ENCODE measurements at places on chromosomes 16 and 17. TPM values are rescaled to one million over a fixed set of nuclear protein-coding genes. Genes with fewer than 3 reads are reported as not detected.

The ITGAD gene
- total RNA-seq, result 0.23 TPM

The PPP1R1B gene
- not detected for total RNA-seq

The KRTAP4-3 gene
- total RNA-seq, result not detected

The SCNN1B gene
- not detected for total RNA-seq

The ABCC3 gene
- total RNA-seq, result not detected

The CHST4 gene
- total RNA-seq, result not detected

The NXPH3 gene
- not detected for total RNA-seq

The NGFR gene
- 0.07 TPM for total RNA-seq

The MT1H gene
- total RNA-seq, result not detected

The RSPRY1 gene
- total RNA-seq, result 33.7 TPM

The SMIM22 gene
- not detected for total RNA-seq

The RAB11FIP3 gene
- 32.1 TPM for total RNA-seq

The RAPGEFL1 gene
- total RNA-seq, result 4.6 TPM

The VMO1 gene
- total RNA-seq, result 0.37 TPM

The TNFRSF17 gene
- not detected for total RNA-seq

The ALOX12 gene
- not detected for total RNA-seq

The KRT33A gene
- not detected for total RNA-seq

The SGCA gene
- total RNA-seq, result 0.23 TPM

The NLRC3 gene
- total RNA-seq, result 116 TPM

The KRT27 gene
- total RNA-seq, result not detected

The GLTPD2 gene
- total RNA-seq, result not detected

The MARVELD3 gene
- total RNA-seq, result not detected

The RPL13 gene
- total RNA-seq, result 2,153 TPM

The EVPL gene
- total RNA-seq, result not detected

The DPEP2 gene
- total RNA-seq, result 4.7 TPM

The WNT9B gene
- total RNA-seq, result not detected

The CD300H gene
- total RNA-seq, result not detected

The TMEM220 gene
- total RNA-seq, result 0.29 TPM

The CIAO3 gene
- 34.8 TPM for total RNA-seq

The CMTR2 gene
- 16.1 TPM for total RNA-seq

The OR1A1 gene
- not detected for total RNA-seq

The COIL gene
- total RNA-seq, result 21.3 TPM

The KRTAP4-1 gene
- not detected for total RNA-seq

The RNF157 gene
- total RNA-seq, result 73.0 TPM

The MC1R gene
- 4.1 TPM for total RNA-seq

The LYRM9 gene
- 5.1 TPM for total RNA-seq
